ENCODE measurements at places on chromosomes 2 and 18.

- no peak overlapping the region for H3K27ac ChIP-seq
- DNase-seq, result no peak
- no peaks in the 10 kb centered on the region for H3K36me3 ChIP-seq
- no peak overlapping the region for H3K4me3 ChIP-seq
- H3K4me1 ChIP-seq, result no peaks in the 10 kb centered on the region
- H3K27me3 ChIP-seq, result no peaks in the 10 kb centered on the region
Observed at GRCh38 chr18:2180586-2180985, 390.7 kb downstream of the METTL4 start.

- H3K4me3 ChIP-seq, result no peak overlapping the region
- no peaks in the 10 kb centered on the region for H3K27me3 ChIP-seq
- peaks cover 51% of the 10 kb centered on the region for H3K4me1 ChIP-seq
Observed at GRCh38 chr18:46341986-46342525, 237.9 kb downstream of the HAUS1 start.

GRCh38 chr2:46878240-46878877, 37.2 kb downstream of the MCFD2 start:
- no peaks in the 10 kb centered on the region for H3K36me3 ChIP-seq
- H3K27me3 ChIP-seq, result no peaks in the 10 kb centered on the region
- peak overlapping the region; percentile 11 for H3K27ac ChIP-seq
- DNase-seq, result no peak
- peaks cover 2% of the 10 kb centered on the region for H3K4me1 ChIP-seq
- H3K4me3 ChIP-seq, result no peak overlapping the region

GRCh38 chr2:201854841-201855240, 48.5 kb downstream of the CDK15 start:
- no peak overlapping the region for H3K27ac ChIP-seq
- no peaks in the 10 kb centered on the region for H3K36me3 ChIP-seq

Measured in liver (tissue), 10 donors.